Kidney glomerular epithelial cell (primary cell): ENCODE measurements at places on chromosomes 12 and 14.

- peak; percentile 7 for DNase-seq
Measured at GRCh38 chr14:92986254-92987147, 63.6 kb downstream of the CHGA start.

DNA sequence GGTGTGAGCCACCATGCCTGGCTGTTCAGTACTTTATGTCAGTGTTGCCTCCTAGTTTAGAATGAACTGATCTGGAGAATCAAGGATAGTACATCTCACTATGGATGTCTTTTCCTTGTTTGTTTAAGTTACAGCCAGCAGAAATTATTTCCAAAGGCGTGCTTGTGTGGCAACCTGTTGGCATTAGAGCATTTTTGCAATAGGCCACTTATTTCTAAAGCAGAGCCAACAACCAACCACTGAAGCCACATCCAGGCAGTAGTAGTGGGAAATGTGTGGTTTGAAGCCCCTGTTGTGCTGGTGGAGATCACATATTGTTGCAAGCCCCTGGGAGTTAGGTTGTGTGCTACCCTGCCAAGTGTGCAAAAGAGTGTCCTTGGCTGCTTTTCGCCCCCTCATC lies 3.7 kb downstream of the ANO6 start:
- no peak for DNase-seq

DNA sequence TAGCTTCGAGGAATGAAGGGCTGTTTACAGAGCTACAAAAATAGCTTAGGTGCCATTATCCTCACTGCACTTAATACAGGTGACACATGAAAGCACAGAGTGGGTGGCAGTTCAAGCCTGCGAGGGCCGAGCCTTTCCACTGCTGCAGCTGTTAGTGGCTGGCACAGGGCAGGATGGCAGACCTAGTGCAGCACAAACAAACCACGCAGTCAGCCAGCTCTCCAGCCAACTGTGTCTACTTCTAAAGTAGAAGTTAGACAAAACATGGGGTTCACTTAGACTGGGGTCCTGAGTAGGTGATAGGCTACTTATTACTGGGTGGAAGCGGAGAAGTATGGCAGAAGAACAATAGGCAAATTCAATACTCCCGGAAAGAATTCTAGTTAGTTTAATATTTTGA lies 95.4 kb downstream of the DUSP16 start:
- DNase-seq = no peak

- DNase-seq = no peak
Measured at GRCh38 chr12:3171195-3171591, 94.0 kb downstream of the TSPAN9 start.
